ENCODE measurements at places on chromosomes 3 and 15.

- DNase-seq = no peak
Measured at GRCh38 chr3:54165865-54166264, 43.5 kb downstream of the CACNA2D3 start.

GRCh38 chr3:48467110-48467454 is 20.5 kb downstream of the ATRIP start:
- DNase-seq = no peak

- DNase-seq = no peak
Measured at GRCh38 chr3:107942244-107942643, 148.6 kb downstream of the CD47 start.

- DNase-seq = no peak
Measured at GRCh38 chr3:191555037-191555436, 94.1 kb downstream of the PYDC2 start.

DNA sequence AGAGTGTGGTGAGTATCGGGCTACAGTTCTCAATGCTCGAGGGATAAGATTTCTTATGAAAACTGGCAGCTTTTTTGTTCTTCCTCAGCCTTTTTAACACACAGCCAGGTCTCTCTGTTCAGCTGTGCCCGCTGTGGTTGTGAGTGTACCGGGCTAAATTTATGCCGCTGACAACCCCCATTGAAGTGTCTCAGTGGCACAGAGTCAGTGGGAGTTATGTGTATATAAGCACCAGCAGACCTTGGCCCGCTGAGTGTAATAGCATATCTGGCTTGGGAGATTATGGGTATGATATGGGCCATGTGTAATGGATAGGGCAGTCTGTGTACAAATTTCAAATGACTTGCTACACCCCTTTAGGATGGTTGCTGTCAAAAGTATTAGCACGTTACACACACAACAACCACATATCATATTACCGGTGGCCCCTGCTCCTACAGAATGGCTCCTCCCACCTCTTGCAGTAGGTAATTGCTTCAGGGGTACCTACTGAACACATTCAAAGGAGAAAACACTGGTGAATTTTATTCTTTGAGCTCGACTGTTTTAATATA is 26.9 kb upstream of the NR2F2 start:
- DNase-seq = no peak

DNA sequence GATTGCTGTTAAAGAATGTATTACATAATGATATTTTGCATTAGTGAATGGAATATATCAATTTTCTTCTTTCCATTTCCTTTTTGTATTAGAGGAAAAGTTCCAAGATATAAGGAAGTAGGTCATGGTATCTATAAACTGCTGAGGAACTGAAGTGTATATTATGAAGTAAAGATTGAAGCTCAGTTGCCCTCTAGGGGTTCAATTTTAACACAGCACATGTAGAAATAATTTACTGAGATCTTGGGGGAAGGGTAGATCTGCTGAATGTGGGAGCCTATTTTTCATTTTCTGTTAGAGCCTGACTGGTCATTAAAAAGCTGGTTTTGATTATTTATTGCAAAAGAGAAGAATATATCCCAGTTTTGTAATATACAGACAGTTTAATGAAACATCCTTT is 45.2 kb downstream of the CMC1 start:
- no peak for DNase-seq

DNA sequence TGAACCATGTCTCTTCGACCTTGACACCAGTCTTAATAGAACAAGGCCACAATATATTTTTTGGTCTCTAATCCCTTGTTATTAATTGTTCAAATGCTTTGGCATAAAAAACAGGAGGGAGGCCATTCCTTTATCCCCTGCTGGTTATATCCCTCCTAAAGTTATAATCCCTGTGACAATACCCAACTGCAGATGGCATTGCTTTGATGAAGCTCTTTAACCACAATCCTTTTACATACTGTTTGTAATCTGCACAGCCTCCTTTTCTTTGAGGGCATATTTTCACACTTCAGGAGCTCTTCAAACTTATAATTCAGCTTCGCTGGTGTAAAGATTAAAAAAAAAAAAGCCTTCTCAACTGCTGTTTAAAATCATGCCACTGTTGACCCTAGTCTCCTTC is 919.0 kb downstream of the EPHA3 start:
- DNase-seq = no peak

GRCh38 chr15:39960411-39960810 is 26.5 kb downstream of the EIF2AK4 start:
- no peak for DNase-seq

DNA sequence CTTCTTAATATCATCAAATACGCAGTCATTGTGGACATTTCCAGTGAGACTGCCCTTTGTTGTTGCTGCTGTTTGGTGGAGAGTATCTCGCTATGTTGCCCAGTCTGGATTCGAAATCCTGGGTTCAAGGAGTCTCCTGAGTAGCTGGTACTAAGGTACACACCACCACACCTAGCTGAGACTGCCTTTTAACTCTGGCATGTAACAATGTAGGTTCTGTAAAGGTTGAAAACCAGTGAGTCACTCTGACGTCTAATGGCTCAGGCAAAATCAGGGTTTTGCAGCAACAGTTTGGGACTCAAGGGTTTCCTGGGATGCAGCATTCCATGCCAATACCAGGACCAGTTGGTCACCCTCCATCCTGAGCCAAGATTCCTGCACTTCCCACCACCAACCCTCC is 52.2 kb downstream of the AQP9 start:
- DNase-seq = no peak

DNA sequence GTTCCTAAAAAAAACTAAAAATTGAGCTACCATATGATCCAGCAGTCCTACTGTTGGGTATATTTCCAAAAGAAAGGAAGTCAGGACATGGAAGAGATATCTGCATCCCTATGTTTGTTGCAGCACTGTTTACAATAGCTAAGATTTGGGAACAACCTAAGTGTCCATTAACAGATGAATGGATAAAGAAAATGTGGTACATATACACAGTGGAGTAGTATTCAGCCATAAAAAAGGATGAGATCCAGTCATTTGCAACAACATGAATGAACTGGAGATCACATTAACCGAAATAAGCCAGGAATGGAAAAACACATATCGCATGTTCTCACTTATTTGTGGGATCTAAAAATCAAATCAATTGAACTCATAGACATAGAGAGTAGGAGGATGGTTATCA is 29.5 kb downstream of the LRRC49 start:
- no peak for DNase-seq

GRCh38 chr3:183378008-183378407 is 50.4 kb downstream of the MCF2L2 start:
- DNase-seq = no peak

GRCh38 chr15:100689131-100689899 is 86.9 kb downstream of the ASB7 start:
- DNase-seq = no peak

- DNase-seq = peak; percentile 73
Measured at GRCh38 chr15:91867581-91868026, 14.1 kb downstream of the SLCO3A1 start.

DNA sequence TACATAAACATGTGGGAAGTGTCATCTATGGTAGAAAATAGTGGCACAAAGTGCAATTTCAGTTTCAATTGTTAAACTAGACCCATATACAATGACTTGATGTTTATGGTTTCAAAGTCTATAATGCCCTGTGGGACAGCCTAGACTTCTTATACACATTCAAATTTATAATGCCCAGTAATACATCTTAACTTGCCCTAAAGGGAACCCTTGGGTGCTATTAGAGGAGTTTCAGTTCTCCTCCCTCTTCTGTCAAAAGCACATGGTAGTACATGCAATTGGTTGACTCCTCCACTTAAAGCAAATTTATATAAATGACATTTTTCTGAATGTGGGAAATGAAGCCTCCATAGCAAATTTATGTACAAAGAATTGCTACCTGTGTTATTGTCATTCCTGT is 30.2 kb upstream of the OR5K4 start:
- DNase-seq = no peak

- DNase-seq = no peak
Measured at GRCh38 chr3:58210761-58211460, at the start of gene DNASE1L3. Gene DNASE1L3 (minus strand): TSS chr3:58210972. CDS start chr3:58210906, 66 bp downstream.
